Ecto neural progenitor cell (in vitro differentiated cells): ENCODE measurements at places on chromosomes 3 and 15.
A peak's percentile ranks its signal among the peaks of the same experiment; 100 is the strongest.

DNA sequence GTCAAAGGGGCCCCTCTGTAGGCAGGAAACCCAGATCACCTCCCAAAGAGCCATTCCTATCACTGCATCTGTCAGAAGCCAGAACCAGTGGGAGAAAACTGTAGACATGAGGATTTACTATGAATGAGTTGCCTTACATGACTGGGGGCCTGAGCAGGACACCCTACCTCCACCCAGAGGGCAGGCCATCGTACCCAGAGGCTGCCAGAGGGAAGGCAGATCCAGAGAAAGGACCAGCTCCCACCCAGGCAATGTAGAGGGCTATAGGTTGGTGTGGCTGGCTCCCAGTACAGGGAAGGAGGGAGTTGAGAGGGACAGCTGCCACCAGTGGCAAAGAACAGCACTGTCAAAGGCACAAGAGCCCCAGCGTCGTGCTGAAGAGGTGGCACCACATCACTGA is 233.2 kb downstream of the OCA2 start:
- no peak for DNase-seq

DNA sequence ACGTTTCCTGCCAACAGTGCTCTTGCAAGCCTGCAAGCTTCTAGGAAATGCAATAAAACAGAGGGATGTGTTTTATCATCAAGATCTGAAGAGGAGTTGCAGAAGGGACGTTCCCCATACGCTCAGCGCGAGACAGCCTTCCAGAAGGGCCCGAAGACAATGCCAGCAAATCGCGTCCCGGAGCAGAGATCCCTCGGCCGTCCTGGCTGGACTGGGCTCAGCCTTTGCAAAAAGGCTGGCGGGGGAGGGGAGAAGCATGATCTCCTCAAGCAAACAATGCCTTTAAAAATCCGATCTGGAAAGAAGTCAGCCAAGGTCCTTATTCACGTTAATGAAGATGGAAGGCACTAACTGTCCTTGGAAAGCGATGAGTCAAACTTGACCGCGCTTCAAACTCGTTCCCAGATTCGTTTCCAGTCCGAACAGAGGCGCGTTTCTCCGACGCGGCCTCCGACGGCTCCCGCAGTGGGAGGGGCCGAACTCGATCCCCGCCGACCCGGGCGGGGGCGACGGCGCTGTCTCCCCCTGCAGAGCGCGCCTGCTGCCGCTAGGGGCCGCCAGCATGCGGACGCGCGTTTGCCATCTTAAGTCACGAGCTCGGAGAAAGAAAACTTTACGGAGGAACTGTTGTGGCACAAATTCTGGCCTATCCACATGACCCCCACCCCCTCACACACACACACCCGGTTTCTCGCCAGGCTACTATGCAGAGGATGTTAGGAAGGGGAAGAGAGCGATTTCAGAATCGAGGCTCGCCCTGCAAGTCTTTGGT is 5.5 kb downstream of the BCL6 start:
- peak; percentile 90 for DNase-seq

DNA sequence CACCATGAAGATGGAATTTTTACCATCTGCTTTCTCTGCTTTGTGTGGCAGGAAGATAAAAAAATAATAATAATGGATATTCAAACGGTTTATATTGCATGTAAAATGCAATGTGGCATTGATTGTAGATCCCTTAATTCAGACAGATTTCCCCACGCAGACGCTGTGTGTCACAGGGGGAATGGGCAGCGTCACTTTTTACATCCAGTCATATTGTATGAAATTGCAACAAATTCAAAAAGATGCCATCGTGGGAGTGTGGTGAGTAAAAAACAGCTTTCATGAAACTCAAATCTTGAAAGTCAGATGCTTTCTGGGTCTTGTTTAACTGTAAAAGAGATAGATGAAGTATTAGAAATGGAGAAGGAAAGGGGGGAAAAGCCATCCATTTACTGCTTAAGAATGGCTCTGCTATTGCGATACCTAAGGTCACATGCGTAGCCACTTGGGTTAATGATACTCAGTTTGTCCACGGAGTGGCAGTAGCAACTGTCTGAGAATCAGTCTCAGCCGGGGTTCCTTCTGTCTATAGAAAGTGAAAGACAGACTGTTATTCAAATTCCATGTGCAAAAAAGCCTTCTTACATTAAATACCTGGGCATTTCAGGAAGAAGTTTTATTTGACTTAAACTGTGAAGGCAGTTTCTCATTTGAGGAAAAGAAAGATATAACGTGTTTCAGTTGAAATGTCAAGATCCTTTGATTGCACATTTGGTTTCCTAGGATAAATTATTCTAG is 28.5 kb downstream of the BTD start:
- DNase-seq: no peak

- no peak for DNase-seq
These were observed 147.2 kb upstream of the SLC2A2 start for GRCh38 chr3:171173736-171174135.

DNA sequence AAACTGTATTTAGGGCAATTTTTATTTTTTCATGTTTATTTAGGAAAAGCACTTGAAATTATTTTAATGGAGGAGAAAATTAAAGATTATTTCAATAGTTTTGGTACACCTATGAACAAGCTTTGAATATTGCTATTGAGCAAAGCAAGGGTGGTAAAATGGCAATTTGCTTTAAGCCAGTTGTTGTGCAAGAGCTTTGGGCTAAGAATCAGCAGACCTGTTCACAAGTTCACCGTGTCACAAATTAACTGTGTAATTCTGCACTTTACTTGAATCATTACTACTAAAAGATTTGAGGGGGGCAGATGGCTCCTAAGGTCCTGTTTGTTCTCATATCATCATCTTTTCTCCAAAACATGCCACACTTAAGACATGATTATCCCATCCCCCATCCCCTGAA is 238.9 kb upstream of the GBE1 start:
- DNase-seq: no peak

- DNase-seq: peak; percentile 80
These were observed 438 bp downstream of the SHOX2 start for GRCh38 chr3:158105710-158106253.

DNA sequence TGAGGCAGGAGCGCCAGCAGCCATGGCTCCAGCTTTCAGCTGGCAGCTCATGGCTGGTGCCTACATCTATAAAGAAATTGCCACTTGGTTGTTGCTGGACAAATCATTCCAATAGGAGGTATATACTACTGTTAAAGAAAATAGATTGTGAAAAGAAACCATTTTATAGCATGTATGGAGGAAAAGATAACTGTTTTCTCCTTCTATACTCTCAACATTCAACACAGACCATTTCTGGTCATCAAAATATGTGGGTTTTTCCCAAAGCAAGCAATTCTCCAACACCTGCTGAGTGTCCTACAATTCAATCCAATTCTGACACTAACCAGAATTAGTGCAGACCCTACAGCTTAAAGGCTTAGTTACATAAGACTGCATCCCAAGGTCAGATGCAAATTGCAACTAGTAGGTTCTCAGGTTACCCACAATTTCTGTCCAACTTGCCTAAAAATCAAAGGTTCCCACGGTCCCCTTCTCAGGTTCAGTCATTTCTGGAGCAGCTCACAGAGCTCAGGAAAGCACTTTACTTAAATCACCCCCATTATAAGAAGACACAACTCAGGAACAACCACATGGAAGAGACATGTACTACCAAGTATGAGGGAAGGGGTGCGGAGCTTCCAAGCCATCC is 42.4 kb upstream of the STRIT1 start:
- no peak for DNase-seq

GRCh38 chr3:126521122-126521891 is 2.6 kb upstream of the CHST13 start:
- no peak for DNase-seq

DNA sequence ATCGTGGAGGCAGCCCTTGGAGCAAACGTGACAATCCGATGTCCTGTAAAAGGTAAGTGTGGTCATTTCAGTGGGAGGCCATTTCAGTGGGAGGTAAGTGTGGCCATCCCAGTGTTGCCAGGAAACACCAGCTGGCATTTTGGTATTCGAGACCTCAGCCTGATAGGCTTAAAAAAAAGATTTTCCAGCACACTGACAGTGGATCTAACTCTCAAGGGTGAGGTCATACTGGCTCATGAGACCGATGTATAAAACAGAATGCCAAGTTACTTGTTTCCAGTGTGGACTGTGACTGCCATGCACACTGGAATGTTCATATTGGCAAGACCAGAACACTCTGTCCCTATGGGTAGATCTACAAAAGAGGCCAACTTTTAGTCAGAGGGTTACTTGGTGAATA is 244.4 kb upstream of the GOLGA6L4 start:
- no peak for DNase-seq

- DNase-seq: no peak
These were observed 41.3 kb upstream of the TNFSF10 start for GRCh38 chr3:172564499-172564898.

- no peak for DNase-seq
These were observed 15.0 kb downstream of the CYP11A1 start for GRCh38 chr15:74352393-74352910.
